Astrocyte of the cerebellum (primary cell): ENCODE measurements at places on chromosomes 5 and 9.

DNA sequence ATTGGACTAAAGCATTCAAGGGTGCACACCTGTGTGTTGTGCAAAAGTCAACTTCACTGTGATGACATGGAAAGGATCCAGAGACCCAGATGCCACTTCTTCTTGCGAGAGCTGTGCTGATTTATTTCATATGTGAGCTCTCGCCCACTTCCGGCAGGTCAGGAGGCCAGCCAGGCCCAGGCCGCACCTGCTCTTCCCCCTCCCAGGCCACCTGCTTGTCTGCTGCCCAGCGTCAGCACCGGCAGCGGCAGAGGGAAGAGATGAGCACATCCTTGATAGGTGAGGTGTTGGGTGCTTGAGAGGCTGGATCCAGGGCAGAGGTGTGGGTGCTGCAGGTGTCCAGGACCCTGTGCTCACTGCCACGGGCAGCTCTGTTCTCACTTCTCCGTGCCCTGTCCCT lies 242.9 kb downstream of the FANCC start:
- DNase-seq = no peak

- peak; percentile 38 for DNase-seq
These were observed at the start of gene TMEM232 for GRCh38 chr5:110726249-110727024. Gene TMEM232, minus strand, starts transcription at chr5:110726671. Its CDS starts 59,319 bp downstream, at chr5:110667352.

- DNase-seq = no peak
These were observed 3.9 kb upstream of the PHF24 start for GRCh38 chr9:34954225-34954624.

- DNase-seq = no peak
These were observed 95.5 kb upstream of the RAPGEF1 start for GRCh38 chr9:131835151-131835910.

- DNase-seq = peak; percentile 80
These were observed 90.9 kb downstream of the THBS4 start for GRCh38 chr5:80125962-80126480.

- no peak for DNase-seq
These were observed 29.4 kb downstream of the IER5L start for GRCh38 chr9:129148463-129149204.

GRCh38 chr9:98552331-98552730 lies 156.4 kb downstream of the GABBR2 start:
- DNase-seq = no peak

GRCh38 chr5:148535190-148535589 lies 119.1 kb downstream of the HTR4 start:
- DNase-seq = no peak

- DNase-seq = peak; percentile 69
These were observed 54.3 kb downstream of the EHMT1 start for GRCh38 chr9:137672907-137673791.

DNA sequence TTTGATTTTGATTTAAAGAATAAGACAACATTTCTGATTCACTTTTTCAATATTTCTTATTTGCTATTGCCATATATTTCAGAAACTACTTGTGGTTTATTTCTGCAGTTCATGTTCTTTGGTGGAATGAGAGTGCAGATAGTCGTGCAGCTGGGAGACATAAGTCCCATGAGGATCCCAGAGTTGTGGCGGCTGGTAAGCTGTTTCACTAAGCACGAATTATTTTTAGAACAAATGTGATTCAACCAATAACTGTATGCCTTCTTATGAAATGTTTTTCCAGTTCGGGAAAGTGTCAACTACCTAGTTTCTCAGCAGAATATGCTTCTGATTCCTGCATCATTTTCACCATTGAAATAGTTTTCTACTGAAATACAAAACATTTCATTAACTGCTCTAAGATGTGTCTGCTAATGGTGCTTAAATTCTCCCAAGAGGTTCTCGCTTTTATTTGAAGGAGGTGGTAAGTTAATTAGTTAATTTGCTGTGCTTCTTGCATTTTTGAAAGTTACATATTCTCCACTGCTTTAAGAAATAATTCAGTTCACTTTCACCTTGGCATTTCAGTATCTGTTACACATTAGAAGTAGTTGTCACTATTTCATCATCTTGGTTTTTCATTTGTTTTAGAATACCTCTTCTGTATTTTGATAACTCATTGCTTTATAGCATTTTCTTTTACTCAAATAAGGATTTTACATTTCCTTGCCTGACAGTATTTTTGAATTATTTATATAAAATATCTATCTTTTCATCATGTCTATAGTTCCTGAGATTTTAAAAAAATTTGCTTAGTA lies 9.0 kb downstream of the NIPSNAP3B start:
- no peak for DNase-seq

GRCh38 chr5:355958-356357 lies 34.4 kb downstream of the AHRR start:
- DNase-seq = no peak

- DNase-seq = no peak
These were observed 52.5 kb downstream of the PTBP3 start for GRCh38 chr9:112280904-112281303.

DNA sequence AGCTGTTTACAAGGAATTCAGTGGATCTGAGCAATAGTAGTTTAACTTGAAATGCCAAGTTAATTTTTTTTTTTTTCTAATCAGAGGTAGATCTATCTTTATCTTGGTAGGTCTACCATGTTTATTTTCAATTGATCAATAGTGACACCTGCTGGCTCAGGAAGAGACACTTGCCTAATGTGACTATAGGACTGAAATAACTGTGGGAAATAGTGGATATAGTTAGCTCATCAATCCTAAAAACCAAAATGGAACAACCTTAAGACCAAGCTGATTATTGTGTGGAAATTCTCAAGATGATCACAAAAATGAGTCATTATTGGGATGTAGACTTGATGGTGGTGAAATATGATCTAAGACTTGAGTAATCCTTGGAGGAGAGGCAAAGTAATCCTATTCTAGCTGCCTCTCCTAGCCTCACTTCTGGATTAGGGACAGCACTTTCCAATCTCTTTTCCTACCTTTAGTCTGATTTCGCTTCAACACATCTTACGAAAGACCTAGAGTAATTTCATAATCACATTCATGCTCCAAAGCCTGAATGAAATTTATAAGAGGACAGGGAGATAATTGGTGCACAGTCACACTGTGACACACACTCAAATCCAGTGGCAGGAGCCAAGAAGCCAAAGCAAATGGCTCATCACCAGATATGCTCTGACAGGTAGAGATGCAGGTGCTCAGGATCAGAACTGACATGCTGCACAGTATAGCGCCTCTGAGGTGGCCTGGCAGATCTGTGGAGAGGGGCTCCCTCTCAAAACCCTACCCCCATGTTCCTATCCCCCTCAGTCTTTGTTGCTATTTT lies 156.3 kb downstream of the HMHB1 start:
- peak; percentile 52 for DNase-seq

DNA sequence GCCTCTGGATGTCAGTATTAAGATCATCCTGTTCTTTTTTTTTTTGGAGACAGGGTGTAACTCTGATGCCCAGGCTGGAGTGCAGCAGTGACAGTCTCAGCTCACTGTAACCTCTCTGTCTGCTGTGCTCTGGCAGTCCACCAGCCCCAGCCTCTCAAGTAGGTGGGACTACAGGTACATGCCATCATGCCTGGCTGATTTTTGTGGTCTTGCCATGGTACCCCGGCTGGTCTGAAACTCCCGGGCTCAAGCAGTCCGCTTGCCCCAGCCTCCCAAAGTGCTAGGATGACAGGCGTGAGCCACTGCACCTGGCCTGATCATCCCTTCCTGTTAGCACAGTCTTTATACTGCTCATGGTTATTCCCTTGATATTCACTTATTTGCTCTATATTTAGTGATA lies 3.5 kb downstream of the KDM4C start:
- no peak for DNase-seq

DNA sequence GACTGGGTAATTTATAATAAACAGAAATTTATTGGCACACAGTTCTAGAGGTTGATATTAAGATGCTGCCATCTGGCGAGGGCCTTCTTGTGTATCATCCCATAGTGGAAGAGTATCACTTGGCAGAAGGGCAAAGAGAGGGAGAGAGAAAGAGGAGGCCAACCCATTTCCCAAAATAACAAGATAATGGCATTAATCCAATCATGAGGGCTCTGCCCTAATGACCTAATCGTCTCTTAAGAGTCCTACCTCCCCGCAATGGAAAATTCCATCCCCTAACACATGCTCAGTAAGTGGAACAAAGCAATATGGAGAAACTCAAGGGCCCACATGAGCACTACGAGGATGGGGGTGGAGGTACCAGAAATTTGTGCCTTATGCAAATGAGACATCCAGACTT lies 17.6 kb upstream of the VDAC1 start:
- no peak for DNase-seq
